ENCODE measurements at places on chromosomes 3 and 15.

DNA sequence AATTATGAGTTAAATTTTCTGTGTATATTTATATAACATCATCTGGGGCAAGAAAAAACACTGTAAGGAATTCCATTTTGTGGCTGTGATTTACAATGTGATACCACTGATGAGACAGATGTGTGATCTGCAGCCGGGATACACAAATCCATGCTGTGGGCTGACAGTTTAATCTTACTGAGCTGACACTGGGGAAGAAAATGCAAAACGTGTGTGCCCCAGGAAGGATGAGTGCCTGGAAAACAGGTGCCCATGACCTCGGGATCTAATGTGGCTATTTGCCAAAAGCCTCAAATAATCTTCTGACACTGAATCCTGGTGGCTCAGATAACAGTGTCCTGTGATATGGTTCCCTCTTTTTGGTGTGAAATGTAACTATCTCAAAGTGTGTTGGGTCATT, 10.5 kb downstream of the MYRIP start:
- DNase-seq: no peak

DNA sequence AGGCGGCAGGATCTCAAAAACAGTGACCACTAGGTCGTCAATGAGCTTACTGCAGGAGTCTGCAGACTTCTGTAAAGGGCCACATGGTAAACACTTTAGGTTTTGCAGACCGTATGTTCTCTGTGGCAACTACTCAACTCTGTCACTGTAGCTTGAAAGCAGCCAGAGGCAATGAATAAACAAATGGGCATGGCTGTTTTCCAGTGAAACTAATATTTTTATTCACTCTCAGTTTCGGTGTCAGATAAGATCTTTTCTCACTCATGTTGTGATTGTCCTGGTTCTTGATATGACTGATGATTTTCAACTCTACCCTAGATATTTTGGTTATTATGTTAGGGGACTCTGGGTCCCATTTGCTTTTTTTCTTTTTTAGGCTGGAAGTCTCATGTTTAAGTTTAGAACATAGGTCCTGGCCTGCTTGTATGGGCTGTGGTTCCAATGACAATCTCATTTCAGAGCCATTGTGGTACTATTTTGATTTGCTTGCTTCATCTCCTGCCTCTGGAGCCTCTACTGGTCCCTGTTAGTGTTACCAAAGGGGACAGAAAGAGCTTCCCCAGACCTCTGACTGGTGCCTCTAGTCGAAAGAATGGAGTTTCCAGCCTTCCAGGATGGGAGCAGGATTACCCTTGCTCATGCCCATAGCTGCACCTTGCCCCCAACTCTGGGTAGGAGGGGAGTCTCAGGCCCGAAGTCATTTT, 222.0 kb downstream of the STT3B start:
- no peak for DNase-seq

- no peak for DNase-seq
Observed at GRCh38 chr15:67033012-67033411, 32.4 kb upstream of the SMAD3 start.

GRCh38 chr3:112948346-112948838, 26.5 kb downstream of the CD200R1 start:
- no peak for DNase-seq

DNA sequence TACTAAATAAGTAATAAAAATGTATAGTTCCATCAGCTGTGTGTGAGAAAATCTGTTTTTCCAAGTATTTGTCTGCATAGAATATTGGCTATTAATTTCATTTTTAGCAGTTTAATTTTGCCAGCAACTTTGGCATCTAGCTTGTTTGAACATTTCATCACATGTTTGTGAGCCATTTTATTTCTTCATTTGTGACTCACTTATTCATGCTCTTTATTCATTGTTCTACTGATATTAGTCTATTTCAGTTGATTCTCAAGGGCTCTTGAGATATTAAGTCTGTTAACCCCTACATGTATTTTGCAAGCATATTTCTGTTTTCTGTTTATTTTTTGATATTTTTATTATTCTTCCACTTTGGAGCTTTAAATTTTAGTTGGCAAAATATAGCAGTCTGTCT, 74.0 kb upstream of the PHLDB2 start:
- no peak for DNase-seq

DNA sequence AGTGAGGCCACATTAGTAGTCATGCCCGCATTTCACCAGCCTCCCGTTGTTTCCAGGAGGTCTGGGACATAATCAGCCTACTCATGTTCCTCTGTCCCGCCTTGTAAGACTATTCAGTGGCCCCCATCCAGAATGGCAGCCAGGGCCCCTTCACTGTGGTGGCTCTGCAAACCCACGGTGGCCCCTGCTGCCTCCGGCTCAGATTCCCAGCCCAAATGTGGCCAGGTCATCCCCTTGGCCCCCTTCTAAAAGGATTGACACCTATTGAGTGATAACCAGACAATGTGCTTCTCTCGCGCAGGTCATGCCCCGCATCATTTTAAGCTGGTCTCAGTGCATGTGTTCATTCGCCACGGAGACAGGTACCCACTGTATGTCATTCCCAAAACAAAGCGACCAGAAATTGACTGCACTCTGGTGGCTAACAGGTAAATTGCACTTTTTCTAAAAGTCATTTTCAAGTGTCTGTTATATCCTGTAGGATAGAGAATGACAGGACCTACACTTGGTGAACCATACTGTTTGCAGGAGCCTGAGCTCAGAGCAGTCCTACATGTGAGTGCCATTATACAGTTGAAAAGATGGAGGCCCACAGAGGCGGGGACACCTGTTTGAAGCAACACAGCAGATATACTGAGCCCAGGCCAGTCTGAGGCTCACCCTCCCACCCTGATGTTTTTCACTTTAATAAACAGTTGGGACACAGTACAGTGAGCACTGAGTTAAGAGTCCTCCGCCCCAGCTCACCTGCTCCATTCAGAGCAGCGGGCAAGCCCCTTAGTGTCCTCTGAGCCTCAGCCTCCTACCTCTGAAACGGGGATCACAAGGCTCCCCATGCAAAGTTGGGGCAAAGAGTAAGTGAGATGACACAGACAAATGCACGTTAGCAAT, 47.7 kb downstream of the PXYLP1 start:
- no peak for DNase-seq

GRCh38 chr3:130820976-130821375, 72.9 kb upstream of the ATP2C1 start:
- DNase-seq: no peak

GRCh38 chr3:182739619-182740018, 53.7 kb upstream of the ATP11B start:
- DNase-seq: no peak

- no peak for DNase-seq
Observed at GRCh38 chr3:116835658-116836057, 126.1 kb downstream of the TUSC7 start.

DNA sequence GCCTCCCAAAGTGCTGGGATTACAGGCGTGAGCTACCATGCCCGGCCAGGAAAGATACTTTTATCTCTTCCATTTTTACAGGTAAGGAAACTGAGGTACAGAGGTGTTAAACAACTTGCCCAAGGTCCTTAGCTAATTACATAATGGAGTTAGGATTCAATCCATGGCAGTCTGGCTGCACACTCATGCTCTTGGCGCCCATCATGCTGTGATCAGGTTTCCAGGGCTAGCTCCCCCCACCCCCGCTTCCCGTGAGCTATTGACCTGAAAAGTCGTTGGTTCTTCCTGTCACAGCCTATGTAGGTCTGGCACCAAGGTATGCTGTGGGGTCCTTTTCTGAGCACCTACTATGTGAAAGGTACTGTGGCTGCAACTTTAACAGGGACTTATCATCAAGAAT, 55.9 kb upstream of the LARS2 start:
- DNase-seq: no peak
